ENCODE measurements at places on chromosomes 6 and 20.

DNA sequence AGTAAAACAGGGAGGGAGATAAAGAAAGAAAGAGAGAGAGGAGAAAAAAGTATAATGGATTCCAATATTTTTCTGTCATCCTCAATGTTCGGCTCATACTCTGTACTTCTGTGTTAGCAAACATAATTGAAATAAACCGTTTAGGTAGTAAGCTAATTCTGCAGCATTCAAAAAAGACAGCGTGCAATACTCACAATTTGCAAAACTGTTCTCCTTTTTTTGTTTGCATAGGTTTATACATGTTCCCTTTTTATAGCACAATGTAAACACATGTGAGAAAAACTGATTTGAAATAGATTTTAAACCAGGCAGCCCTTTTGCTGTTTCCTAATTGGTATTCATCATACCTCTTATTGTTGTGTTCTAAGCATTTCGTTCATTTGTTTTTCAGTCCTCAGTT is 188.9 kb downstream of the PLCB1 start:
- no peak overlapping the region for H3K27ac ChIP-seq
- H3K36me3 ChIP-seq = no peaks in the 10 kb centered on the region
- peaks cover 55% of the 10 kb centered on the region for H3K27me3 ChIP-seq
- no peak overlapping the region for H3K4me3 ChIP-seq
- no peaks in the 10 kb centered on the region for H3K4me1 ChIP-seq
- DNase-seq = no peak

DNA sequence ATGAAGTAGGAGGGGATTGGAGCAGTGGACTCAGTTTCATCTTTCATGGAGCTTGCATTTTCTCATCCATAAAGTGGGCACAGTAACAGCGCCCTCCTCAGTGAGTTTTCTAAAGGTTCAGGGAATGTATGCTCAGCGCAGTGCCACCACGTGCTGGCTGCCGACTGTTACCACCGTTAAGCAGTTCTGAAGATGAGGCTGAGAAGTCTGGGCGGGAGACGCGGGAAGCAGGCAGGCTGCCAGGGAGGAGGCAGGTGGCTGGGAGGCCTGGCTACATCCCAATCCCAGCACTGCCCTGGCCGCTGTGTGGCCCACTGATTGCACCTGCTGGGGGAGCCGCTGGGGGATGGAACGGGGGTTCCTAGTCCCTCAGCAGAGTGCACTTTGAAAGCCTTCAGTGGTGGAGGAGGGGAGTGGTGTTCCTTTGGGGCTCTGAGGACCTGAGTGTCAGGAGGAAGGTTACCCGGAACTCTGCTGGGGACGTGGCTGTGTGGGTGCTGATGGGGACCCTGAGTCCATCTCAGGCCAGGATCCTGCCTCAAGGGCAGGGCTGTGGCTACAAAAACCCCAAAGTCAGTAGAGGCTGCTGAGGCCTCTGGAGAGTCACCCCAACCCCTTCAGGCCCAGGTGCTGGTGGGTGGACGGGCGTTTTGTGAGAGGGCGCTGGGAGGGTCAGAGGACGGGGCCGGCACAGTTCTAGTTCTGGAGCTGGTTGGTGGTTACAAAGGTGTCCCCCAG is 28.0 kb upstream of the PHACTR3 start:
- no peaks in the 10 kb centered on the region for H3K36me3 ChIP-seq
- peaks cover 56% of the 10 kb centered on the region for H3K27me3 ChIP-seq
- no peaks in the 10 kb centered on the region for H3K4me1 ChIP-seq
- H3K4me3 ChIP-seq = no peak overlapping the region
- H3K27ac ChIP-seq = no peak overlapping the region

DNA sequence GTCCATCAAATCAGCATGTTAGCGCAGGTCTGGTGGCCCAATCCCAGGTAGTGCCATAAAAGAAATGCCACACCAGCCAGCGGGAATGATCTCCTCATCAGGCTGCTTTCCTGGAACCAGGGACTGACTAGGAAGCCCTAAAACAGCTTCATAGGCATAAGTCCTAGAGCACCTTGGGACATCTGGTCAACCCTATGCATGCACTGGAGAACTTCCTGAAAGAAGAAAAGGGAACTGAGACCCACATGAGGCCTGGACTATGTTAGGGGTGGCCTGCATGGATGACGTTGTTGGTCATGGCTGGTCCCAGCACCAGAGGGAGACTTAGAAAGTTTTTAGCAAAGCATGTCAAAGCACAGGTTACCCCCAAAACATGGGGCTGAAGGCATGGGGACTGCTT is 7.6 kb upstream of the KCNK16 start:
- H3K4me3 ChIP-seq = no peak overlapping the region
- H3K4me1 ChIP-seq = no peaks in the 10 kb centered on the region
- DNase-seq = no peak

DNA sequence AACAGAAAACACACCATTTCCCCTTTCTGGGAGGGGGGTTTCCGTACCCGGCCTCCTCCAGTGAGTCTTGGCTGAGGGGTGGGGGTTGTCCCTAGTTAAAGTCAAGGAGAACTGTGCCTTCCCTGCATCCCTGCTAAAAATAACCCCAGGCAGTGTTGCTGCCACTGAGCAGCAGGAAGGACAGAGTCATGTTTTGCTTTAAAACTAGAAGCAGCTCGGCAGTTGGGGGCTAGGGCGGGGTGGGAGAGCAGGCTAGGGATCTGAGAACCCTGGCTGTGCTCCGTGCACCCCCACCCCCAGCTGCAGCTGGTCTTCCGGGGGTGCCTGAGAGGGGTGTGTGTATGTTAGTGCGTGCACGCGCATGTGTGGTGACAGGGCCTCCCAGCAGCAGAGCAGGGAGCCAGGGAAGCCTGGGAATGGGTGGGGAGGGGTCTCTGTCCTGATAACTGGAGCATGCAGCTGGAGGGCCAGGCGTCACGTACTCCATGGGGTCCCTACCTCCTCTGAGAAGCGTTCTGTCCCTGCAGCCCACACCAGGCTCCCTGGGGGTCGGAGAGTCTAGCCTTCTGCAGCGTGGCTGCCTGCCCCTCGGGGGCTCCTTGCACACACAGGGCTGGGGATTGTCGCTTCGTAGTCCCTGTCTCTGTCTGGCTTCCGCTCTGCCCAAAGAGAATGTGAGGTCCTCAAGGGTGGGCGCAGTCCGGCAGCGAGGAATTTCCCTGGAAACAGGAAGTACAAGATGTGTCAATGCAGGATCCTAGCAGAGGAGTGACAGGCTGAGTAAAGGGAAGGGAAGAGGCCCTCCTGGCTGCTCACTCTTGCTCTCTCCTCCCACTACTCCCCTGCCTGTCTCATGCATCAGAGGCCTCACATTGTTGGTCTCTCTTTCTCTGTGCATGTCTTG is 16.8 kb upstream of the ARMC12 start:
- H3K4me3 ChIP-seq = no peak overlapping the region
- no peaks in the 10 kb centered on the region for H3K4me1 ChIP-seq
- no peak overlapping the region for H3K27ac ChIP-seq
- H3K36me3 ChIP-seq = no peaks in the 10 kb centered on the region

DNA sequence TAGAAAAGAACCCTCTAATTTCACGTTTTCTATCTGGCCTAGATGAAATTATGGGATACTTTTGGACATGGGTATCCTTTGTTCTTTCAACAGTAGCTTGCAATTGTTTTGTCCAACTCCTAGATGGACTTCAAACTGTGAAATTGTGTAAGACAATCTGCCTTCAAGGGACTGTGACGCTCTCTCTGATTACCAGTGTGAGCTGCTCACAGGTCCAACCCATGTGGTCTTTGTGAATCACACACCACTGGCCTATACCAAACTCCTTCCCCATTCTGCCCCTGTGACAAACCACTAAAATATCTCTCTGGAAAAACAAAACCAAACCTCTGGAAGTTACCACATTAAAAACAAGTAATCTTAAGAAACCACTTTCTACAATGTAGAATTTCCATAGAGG is 59.5 kb downstream of the NINL start:
- no peaks in the 10 kb centered on the region for H3K36me3 ChIP-seq
- H3K4me3 ChIP-seq = no peak overlapping the region
- DNase-seq = peak; percentile 79
- H3K4me1 ChIP-seq = peaks cover 15% of the 10 kb centered on the region
- H3K27ac ChIP-seq = no peak overlapping the region

DNA sequence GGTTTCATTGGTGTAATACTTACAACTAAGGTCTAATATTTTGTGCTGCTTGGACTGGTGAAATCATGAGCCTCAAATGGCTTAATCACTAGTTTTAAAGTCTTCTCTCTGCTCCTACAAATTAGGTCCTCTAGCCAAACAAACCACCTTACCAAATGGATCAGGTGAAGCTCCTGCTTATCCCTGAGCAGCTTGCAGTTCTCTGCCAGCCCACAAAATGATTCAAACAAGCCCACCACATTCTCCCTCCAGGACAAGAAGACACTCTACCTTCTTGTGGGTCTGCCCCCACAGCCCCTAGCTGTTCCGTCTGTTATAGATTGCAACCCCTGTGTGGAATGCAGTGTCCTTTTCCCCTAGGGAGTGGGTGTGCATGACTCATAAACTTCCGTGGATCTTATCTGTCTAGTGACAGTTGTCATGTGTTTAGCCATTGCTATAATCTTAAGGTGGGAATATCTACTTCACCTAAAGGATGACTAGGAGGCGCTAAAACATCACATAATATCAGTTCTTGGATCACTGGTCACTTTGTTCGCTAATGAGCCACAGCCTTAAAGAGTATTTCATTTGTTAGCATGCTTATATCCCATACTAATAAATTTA is 940.5 kb upstream of the MANEA start:
- no peaks in the 10 kb centered on the region for H3K27me3 ChIP-seq
- no peak overlapping the region for H3K27ac ChIP-seq
- H3K36me3 ChIP-seq = no peaks in the 10 kb centered on the region
- H3K4me3 ChIP-seq = no peak overlapping the region

GRCh38 chr6:10725716-10726115 is 2.8 kb downstream of the TMEM14C start:
- peaks cover 10% of the 10 kb centered on the region for H3K36me3 ChIP-seq

GRCh38 chr20:11260611-11261010 is 586.8 kb upstream of the JAG1 start:
- peaks cover 12% of the 10 kb centered on the region for H3K4me1 ChIP-seq
- no peaks in the 10 kb centered on the region for H3K36me3 ChIP-seq
- no peak overlapping the region for H3K4me3 ChIP-seq
- no peak overlapping the region for H3K27ac ChIP-seq

GRCh38 chr6:37006793-37007339 is 1.4 kb downstream of the FGD2 start:
- no peak overlapping the region for H3K27ac ChIP-seq
- H3K4me3 ChIP-seq = no peak overlapping the region
- H3K36me3 ChIP-seq = no peaks in the 10 kb centered on the region

- H3K4me1 ChIP-seq = no peaks in the 10 kb centered on the region
- DNase-seq = no peak
- no peak overlapping the region for H3K27ac ChIP-seq
These were observed 643.8 kb downstream of the RFPL4B start for GRCh38 chr6:112990971-112991370.

GRCh38 chr6:167703347-167703746 is 123.4 kb upstream of the AFDN start:
- no peaks in the 10 kb centered on the region for H3K36me3 ChIP-seq
- peaks cover 6% of the 10 kb centered on the region for H3K27me3 ChIP-seq
- DNase-seq = no peak

GRCh38 chr6:20238688-20239587 is 26.7 kb upstream of the MBOAT1 start:
- H3K27ac ChIP-seq = no peak overlapping the region
- peaks cover 21% of the 10 kb centered on the region for H3K4me1 ChIP-seq
- no peaks in the 10 kb centered on the region for H3K27me3 ChIP-seq

DNA sequence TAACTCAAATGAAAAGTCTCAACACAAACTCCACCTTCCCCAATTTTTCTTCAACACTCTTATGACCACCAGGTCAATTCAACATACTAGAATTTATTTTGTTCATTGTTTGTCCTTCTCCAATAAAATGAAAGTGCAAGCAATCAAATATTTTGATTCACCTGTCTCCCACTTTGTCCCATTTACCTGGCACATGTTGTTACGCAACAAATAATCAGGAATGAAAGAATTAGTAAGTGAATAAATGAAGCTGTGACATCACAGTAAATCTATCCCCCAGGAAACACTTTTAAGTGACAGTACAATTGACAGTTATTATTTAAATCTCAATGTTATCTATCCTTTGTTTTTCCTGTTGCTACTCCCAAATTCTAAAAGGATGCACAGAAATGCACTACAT is 393.7 kb upstream of the OPRM1 start:
- H3K4me1 ChIP-seq = no peaks in the 10 kb centered on the region
- no peaks in the 10 kb centered on the region for H3K36me3 ChIP-seq
- DNase-seq = no peak
- peaks cover 19% of the 10 kb centered on the region for H3K27me3 ChIP-seq
- no peak overlapping the region for H3K4me3 ChIP-seq

- no peaks in the 10 kb centered on the region for H3K36me3 ChIP-seq
- no peaks in the 10 kb centered on the region for H3K27me3 ChIP-seq
- H3K4me3 ChIP-seq = peak overlapping the region; percentile 76
- peak overlapping the region; percentile 65 for H3K27ac ChIP-seq
- H3K4me1 ChIP-seq = peaks cover 36% of the 10 kb centered on the region
These were observed 101.3 kb downstream of the OR2B2 start for GRCh38 chr6:27810768-27811450.

DNA sequence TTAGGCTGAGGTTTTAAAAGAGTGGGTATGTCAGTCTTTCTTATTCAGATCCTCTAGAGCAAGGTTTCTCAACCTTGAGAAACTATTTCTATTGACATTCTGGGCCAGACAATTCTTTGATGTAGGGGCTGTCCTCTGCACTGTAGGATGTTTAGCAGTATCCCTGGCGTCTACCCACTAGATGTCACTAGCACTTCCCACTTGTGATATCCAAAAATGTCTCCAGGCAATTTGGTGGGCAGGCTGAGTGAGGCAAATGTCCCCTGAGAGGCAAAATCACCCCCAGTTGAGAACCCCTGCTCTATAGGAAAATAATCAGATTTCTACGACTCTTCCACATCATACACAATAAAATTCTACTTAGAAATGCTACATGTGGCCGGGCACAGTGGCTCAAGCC is 7.7 kb upstream of the ZKSCAN8 start:
- H3K27me3 ChIP-seq = no peaks in the 10 kb centered on the region
- peak; percentile 61 for DNase-seq
- H3K36me3 ChIP-seq = no peaks in the 10 kb centered on the region
- no peak overlapping the region for H3K4me3 ChIP-seq

DNA sequence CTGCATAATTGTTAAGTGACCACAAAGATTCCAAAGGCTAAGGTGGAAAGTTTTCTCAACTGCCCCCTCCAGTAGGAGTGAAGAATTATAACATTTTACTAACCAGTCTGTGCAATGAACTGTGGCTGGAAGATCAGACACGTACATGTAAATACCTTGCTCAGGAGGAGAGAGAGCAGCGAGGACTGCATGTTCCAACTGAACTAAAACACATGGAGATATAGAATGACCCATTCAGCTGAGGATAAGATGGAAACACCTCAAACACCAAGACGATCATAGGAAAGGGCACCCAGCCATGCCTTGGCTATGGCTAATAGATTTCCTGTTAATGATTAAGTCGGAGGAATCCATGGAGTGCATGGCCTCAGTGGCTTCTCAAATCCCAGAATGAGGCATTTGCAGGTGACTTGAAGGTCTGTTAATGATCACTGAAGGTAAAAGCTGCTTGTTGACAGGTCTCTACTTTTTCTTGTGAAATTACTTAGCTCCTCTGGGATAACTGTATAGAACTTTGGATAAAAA is 875.6 kb downstream of the TFAP2A start:
- no peaks in the 10 kb centered on the region for H3K4me1 ChIP-seq
- H3K27ac ChIP-seq = no peak overlapping the region
- DNase-seq = no peak
- no peaks in the 10 kb centered on the region for H3K27me3 ChIP-seq
- no peak overlapping the region for H3K4me3 ChIP-seq

GRCh38 chr6:110965629-110966229 is 7.2 kb downstream of the GTF3C6 start:
- no peaks in the 10 kb centered on the region for H3K27me3 ChIP-seq
- H3K4me3 ChIP-seq = no peak overlapping the region
- no peak for DNase-seq
- H3K36me3 ChIP-seq = peaks cover 5% of the 10 kb centered on the region
- no peak overlapping the region for H3K27ac ChIP-seq

Data from PC-3 (cell line).